ENCODE measurements at places on chromosomes 12 and 14.

DNA sequence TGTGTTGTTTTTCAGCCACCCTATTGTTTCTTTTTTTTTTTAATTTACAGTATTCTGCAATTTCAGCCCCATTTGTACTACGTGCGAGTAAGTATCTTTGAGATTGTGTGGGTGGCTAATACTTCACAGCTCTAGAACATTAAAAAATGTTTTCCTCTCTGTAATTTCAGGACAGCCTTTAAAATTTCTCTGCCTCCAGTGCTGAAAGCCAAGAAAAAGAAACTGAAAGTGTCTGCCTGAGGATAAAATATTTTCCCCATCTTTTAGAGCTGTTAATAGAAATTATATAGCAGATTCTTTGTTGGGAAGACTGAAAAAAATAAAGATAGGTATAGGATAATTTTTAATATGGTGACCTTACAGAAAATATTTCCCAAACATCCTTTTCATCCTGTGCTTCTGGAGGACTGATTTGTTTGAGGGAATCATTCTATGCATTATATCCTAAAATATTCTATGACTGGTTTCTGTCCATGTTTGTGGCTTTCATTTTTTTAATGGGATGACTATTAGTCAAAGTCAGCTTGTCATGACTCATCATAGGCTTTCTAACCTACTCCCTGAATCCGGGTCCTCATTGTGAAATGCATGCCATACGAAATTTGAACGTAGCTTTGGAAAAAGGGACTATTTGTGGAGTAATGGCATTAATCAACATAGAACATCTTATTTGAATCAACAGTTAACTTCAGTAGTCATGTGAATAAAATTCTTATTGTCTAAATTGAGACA is 10.8 kb upstream of the TCTN2 start:
- no peak for DNase-seq

DNA sequence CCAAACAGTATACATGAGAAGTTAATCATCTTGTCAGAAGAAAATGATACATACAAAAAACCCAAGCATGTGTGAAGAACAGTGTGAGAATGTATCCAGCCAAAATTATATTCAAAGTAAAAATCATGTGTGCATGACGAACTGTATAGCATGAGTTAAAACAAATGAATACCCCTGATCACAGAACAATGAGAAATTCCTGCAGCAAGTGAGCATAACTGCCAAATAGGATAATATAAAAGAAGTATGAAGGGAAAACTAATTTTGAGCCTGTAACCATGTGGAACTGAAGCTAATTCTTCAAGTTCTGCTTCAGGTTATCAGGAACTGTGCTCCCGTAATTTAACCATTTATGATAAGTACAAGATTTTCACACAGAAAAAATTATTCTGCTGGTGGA is 56.5 kb upstream of the AMN1 start:
- no peak for DNase-seq

DNA sequence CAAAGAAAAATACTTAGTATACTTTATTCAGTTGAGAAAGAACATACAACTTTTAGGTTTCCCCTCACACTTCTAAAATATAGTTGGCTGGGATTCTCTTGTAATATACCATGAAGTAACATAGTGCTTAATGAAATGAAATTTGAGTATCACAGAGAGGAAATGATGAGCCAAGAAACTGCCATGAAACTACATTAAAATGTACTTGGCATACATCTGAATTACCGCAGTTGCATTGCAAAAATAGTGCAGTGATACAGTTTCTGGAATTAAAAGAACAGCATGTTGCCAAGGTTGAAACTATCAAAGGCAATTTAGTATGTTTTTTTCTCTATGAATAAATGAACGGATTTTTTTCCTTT is 389.2 kb downstream of the TMEM117 start:
- DNase-seq: no peak

- no peak for DNase-seq
Observed at GRCh38 chr12:15851919-15852318, 30.3 kb upstream of the STRAP start.

GRCh38 chr14:92964124-92965109 is 41.5 kb downstream of the CHGA start:
- no peak for DNase-seq

DNA sequence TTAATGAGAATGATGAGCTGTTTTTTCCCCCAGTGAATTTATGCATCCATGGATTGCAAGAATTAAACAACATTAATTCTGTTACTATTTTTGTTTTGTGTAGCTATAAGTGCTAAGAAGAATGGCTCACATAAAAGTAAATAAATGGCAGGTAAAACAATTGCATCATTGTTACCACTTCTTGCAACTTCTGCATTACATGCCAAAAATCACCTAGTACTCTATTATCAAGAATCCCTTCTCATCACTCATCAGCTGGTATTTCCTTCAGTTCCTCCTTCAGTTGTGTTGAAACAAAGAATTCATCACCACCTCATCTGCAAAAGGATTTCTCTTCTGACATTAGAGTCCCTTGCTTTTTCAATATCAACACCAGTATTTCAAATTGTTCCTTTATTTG is 773 bp downstream of the A2M start:
- DNase-seq: no peak

Data from smooth muscle cell of the brain vasculature (primary cell).